ENCODE measurements at places on chromosomes 4 and X.

- DNase-seq = no peak
These were observed 13.3 kb downstream of the CETN2 start for GRCh38 chrX:152817078-152817764.

DNA sequence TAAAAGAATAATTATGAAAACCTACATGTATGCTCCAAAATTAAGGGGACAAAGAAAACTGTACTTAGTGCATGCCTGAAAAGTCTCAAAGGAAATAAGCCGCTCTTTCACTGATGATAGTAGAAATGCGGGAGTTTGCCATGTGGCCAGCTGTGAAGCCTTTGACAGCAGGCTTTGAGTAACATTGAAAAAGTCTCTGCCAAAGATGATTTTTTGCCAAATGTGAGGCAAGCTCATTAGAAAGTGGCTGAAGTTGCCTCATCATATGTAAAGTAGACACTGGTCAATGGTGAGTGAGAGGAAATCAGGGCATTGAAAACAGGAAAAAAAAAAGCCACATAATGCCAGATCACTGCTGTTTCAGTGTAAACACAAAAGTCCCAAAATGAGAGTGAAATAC is 2360.1 kb downstream of the PCDH7 start:
- DNase-seq = no peak

DNA sequence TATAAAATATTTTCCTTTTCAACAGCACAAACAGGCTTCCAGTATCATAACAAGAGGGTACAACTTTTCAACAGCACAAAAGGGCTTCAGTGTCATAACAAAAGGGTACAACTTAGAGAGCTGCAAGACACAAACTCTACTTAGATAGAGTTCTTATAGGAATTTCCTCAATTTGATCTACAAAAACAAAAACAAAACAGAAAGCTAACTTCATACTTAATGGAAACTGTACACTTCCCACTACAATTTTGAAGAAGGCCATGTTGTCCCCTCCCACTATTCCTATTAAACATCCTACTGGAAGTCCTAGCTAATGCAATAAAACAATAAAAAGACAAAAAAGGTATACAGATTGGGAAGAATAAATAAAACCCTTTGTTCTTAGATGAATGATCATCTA is 96.7 kb downstream of the CENPC start:
- no peak for DNase-seq

- DNase-seq = no peak
These were observed 32.1 kb downstream of the XK start for GRCh38 chrX:37717708-37718107.

DNA sequence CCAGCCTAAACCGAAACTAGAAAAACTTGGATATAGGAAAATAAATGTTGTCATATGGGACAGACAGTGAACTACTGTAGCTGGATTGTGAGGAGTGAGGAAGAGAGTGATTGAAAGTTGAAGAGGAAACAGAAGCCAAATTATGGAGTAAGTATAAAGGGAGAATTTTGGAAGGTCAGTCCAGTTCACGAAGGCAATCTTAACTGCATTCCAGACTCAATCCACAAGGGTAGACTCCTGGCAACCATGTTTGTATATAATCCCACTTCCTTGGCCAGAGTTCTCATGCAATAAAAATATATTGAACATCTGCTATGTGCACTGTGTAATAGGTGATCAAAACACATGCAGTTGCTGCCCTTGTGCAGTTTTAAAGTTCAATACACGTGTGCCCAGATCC is 58.6 kb upstream of the CAMK2D start:
- no peak for DNase-seq

DNA sequence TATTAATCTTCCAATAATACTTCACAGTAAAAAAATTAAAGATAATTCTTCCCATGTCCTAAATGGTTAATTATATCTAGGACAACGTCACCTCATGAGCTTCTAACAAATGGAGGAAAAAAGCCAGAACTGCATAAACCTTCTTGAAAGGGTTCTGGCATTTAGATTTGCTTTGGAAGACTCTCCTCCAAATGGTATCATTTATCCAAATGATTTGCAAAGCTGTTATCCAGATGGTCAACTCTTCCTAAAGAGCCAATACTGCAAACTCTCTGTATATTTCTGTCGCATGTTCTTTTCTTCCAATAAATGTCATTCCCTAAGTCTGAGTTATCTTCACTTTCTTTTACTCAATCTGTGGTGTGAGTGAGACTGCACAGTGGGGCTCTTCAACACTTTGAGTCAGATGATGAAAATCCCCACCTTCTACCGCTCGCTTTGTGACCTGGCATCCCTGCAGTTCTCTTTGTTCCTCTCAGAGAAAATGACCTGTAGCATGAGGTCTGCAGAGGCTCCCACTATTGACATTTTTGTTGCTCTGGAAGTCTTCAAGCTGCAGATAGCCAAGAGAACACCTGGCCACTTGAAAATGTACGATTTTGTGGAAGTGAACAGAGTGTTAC is 52.9 kb downstream of the TMEM150C start:
- no peak for DNase-seq

DNA sequence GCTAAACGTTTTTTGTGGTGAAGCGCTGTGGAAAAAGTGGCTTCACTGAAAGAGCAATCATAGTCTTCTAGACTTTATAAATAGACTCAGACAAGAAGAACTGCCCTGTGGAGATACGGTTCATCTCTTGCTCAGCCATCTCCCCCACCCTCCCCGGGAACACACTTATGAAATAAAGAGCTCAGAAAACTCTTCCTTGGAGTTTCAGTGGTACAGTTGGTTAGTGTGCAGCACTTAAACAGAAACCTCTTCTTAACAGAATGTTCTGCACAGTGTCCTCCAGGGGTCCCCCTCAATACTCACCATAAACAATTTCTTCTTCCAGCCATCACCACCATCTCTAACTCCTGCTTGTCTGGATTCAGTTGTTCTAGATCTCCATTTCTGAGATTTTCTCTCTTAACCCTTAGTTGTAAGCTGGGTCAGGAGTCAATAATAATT is 313.0 kb downstream of the ARHGAP10 start:
- DNase-seq = no peak

GRCh38 chrX:42680666-42681065 is 97.3 kb downstream of the PPP1R2C start:
- DNase-seq = no peak

DNA sequence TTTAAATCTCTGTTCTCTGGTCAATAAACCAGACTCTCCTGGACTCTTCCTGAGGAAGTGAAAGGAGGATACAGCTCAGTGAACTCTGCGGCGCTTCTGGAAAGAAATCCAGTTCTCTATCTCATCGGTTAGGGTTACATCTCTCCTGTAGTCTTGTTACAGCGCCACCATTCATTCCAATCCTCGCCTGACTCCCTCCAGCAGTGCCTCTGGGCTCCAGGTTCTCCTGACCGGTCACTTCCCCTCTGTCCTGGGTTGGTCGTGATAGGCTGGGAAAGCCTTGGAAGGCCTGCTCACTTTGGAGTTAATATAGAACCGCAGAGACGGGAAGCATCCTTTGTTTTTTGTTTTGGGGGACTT is 97.0 kb upstream of the STOX2 start:
- DNase-seq = no peak

DNA sequence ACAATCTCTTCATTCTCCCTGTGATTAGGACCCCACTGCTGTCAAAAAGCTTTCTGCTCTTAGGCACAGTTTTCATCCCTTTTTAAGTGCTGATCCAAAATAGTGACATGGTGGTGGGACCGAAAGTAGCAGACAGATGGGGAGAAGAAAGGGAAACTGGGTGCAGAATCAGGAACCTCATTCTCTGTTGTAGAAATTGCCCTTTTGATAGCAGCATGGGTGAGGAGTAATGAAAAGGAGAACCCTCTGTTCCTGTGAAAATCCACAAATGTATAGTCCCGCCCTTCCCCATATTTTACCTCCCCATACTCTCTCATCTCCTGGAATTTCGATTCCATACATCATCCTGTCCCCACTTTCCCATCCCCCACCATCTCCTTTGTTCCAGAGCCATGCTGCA is 126.5 kb downstream of the STIM2 start:
- no peak for DNase-seq

GRCh38 chr4:2402048-2402842 is 16.2 kb downstream of the ZFYVE28 start:
- DNase-seq = peak; percentile 43
